ENCODE measurements at places on chromosomes 11 and 22. TPM values are rescaled to one million over a fixed set of nuclear protein-coding genes. Genes with fewer than 3 reads are reported as not detected.

The H19 gene
- total RNA-seq = 25,558 TPM

The PGA5 gene
- total RNA-seq = not detected

The OR52N4 gene
- total RNA-seq = not detected

The FBXO7 gene
- total RNA-seq = 59.3 TPM

The SNAP29 gene
- 20.3 TPM for total RNA-seq

The SIK3 gene
- total RNA-seq = 14.3 TPM

The OSBP2 gene
- 2.0 TPM for total RNA-seq

The TEX54 gene
- total RNA-seq = not detected

The GGTLC3 gene
- not detected for total RNA-seq

The SGSM1 gene
- under 0.01 TPM for total RNA-seq

The OR5P2 gene
- not detected for total RNA-seq

The YPEL1 gene
- total RNA-seq = 0.68 TPM

The C11orf91 gene
- total RNA-seq = not detected

The CYTH4 gene
- total RNA-seq = not detected

The SLC25A18 gene
- total RNA-seq = 0.60 TPM

The TTC36 gene
- total RNA-seq = not detected

The MGAT3 gene
- 4.1 TPM for total RNA-seq

The APOBEC3F gene
- total RNA-seq = 1.5 TPM

The OR2AG2 gene
- not detected for total RNA-seq

The CARD18 gene
- not detected for total RNA-seq

The FOLR2 gene
- not detected for total RNA-seq

The MRGPRX3 gene
- total RNA-seq = not detected

The MYO18B gene
- total RNA-seq = 0.12 TPM

The LRRC74B gene
- total RNA-seq = not detected

The SHANK3 gene
- 3.8 TPM for total RNA-seq

The BEST1 gene
- 1.5 TPM for total RNA-seq

The POU2F3 gene
- not detected for total RNA-seq

The ADSL gene
- 135 TPM for total RNA-seq

The ASPHD2 gene
- 0.82 TPM for total RNA-seq

The DDX25 gene
- not detected for total RNA-seq

The BBOX1 gene
- not detected for total RNA-seq

The MMP13 gene
- not detected for total RNA-seq

The SLC7A4 gene
- 2.7 TPM for total RNA-seq

The CLDN5 gene
- 2.1 TPM for total RNA-seq

The STK33 gene
- 0.43 TPM for total RNA-seq

The NFRKB gene
- total RNA-seq = 16.0 TPM

The SLC17A6 gene
- not detected for total RNA-seq

The UBQLN3 gene
- total RNA-seq = not detected

The RAB6A gene
- 119 TPM for total RNA-seq

The SLN gene
- 0.17 TPM for total RNA-seq

The SCUBE1 gene
- 0.09 TPM for total RNA-seq

The OR4A47 gene
- total RNA-seq = not detected

The PRG3 gene
- total RNA-seq = not detected

The LBHD1 gene
- total RNA-seq = 2.6 TPM

The FAM83F gene
- not detected for total RNA-seq

The KRTAP5-2 gene
- total RNA-seq = not detected

The MOGAT2 gene
- total RNA-seq = not detected

The SMC1B gene
- not detected for total RNA-seq

The CDC45 gene
- total RNA-seq = 3.1 TPM

The ZNF214 gene
- total RNA-seq = 2.0 TPM

The NCR3LG1 gene
- total RNA-seq = 9.3 TPM

The CRKL gene
- 35.2 TPM for total RNA-seq

The TEAD1 gene
- total RNA-seq = 61.5 TPM

The UPK2 gene
- total RNA-seq = not detected
